CD4-positive, alpha-beta T cell treated with Interleukin-15 for 1 hour (primary cell): ENCODE measurements at places on chromosomes 7 and 10.

DNA sequence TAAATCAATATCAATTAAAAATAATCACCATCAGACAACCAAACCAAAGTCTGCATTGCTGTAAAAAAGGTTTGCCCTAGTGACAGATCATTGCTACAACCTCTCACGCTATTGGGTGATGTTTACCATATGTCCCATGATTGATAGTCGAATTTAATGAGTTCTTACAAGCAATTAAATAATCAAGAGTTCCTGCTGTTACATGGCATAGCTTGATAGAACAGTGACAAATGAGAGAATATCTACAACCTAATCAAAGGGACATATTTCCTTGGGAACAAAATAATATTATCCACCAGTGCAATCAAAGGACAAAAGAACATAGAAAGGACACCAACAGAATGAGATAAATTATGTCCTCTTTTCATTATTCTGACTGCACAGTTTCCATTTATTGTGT, 387.4 kb downstream of the ETV1 start:
- no peak for DNase-seq

DNA sequence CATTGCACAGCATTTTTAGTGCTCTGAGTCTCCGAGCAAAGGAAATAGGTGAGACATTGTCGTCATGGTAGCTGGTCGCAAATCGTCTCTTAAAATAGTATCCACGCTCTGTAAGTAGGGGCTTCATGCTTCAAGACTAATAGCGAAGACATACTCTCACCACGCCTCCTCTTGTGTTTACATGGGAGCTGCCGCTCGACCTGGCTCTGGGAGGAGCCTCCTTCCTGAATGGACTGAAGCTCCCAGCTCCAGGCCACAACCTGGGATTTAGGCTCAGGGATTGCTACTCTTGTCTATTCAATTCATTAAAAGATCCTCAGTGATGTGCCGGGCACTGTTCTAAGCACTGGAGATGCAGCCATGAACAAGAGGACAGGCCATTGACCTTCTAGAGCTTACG, 196.1 kb upstream of the GALNT17 start:
- no peak for DNase-seq

DNA sequence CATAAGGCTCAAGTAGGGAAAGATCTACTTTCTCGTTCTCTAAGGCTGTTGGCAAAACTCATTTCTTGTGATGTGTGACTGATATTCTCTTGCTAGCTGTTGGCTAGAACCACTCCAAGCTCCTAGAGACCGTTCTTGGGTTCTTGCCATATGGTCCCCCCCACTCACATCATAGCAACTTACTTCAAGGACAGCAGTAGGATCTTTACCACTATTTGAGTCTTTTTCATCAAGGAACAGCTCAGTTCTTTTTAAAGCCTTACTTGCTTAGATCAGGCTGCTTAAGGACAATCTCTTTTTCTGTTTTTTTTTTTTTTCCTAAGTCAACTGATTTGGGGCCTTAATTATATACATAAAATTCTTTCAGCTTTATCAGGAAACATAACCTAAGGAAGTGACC, 251.1 kb downstream of the GPR37 start:
- no peak for DNase-seq

DNA sequence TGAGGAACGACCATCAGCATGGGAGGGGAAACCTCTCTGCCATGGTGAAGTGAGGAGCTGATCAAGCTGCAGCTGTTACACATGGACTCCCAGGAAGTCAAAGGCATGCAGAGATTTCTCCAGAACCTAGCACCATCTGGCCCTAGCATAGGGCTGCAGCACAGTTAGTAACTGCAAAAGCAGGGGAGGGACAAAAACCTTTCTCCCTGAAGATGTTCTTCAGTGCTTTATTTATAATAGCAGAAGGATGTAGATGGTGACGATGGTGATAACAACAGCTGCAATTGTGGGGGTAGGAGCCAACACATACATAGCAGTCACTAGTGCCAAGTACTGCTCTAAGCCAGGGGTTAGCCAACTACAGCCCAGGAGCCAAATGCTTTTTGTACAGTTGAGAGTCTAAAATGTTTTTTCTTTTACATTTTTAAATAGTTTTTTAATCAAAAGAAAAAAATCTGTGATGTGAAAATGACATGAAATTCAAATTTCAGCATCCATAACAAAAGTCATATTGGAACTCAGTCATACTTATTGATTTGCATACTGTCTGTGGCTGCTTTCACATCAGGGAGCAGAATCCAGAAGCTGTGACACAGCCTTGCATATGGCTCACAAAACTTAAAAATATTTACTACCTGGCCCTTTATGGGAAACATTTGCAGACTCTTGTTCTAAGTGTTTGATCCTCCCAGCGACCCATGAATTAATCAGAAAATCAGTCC, 299.5 kb downstream of the ELMO1 start:
- no peak for DNase-seq

DNA sequence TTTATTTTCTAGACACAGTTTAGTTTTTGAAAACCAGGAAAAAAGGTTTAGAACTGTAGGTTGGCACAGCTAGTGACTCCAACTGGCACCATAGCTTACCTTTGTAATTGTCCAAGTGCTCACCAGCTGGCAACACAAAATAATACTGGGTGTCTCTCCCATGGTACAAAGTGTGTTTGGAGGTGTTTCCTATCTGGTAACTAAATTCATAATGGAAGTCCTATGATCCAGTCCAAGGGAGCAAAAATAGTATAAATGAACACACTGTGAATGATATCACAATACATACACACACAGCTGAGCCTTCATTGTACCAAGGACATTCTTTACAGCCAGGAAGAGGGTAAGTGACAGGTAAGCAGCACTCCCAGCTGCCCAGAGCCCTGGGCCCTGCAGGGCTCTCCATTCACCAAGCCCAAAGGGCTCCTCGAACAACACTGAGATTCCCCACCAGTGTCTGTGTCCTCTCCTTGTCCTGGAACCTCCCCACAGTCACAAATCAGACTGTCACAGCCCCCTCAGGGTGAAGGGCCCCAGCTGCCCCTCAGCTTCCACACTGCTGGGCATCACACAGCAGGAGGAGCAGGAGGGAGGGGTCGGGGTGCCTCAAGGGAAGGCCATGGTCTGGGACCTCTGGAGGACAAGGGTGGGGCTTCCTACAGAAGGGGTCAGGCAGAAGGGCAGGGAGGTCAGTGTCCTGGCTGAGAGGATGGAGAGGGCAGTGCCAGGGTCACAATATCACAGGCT, 72.1 kb downstream of the PKD1L1 start:
- no peak for DNase-seq

DNA sequence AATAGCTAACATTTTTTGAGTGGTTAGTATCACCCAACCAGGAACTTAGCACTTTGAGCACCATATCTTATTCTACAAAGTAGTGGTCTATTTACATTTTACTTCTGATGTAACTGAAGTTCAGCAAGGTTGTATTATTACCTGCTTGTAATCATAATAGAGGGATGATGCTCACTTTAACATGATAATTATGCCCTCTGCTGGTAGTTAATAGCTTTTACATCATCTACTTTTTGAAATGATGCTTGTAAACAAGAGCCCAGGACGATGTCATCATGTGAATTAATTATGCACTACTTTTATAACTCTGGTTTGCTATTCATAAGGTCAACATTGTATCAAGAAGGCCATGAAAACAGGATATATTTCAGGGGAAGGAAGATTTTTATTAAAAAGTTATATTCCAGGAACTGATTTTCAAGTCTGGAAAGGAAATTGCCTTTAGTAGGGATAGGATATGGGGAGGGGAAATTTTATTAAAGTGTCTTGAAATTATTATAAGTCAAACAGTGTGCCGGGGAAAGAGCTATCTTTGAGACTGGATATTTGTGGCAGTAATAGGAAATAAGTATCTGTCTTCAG, 80.3 kb upstream of the SCIN start:
- DNase-seq, result no peak

GRCh38 chr10:60963441-60964256, 19.7 kb upstream of the RHOBTB1 start:
- no peak for DNase-seq
